ENCODE measurements at places on chromosomes 13 and 19. TPM values are rescaled to one million over a fixed set of nuclear protein-coding genes. Genes with fewer than 3 reads are reported as not detected.

Gene TINCR
- 0.23 TPM for polyA plus RNA-seq

Gene TMEM145
- 0.10 TPM for polyA plus RNA-seq

Gene MIA
- polyA plus RNA-seq = not detected

Gene TPTE2
- polyA plus RNA-seq = not detected

Measured in adipose tissue (tissue), 3 donors.